ENCODE measurements at places on chromosomes 5 and 9.
A peak's percentile ranks its signal among the peaks of the same experiment; 100 is the strongest.

GRCh38 chr5:88683506-88684135 lies 199.4 kb downstream of the MEF2C start:
- DNase-seq = no peak

DNA sequence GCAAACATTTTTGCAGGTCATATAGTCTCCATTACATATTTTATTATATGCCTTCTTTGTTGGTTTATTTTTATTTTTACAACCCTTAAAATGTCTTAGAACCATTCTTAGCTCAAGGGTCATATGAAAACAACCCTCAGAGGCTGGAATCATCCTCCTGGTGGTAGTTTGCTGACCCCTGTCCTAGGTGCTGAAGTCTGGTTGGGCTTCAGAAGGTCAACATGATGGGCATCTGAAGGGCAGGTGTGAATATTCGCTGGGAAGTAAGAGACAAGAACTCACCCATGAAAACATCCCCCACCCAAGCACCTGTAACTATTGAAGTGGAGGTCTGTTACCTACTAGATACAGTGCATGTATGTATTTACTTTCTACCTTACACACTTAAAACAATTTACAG lies 75.4 kb downstream of the OSMR start:
- DNase-seq = no peak

DNA sequence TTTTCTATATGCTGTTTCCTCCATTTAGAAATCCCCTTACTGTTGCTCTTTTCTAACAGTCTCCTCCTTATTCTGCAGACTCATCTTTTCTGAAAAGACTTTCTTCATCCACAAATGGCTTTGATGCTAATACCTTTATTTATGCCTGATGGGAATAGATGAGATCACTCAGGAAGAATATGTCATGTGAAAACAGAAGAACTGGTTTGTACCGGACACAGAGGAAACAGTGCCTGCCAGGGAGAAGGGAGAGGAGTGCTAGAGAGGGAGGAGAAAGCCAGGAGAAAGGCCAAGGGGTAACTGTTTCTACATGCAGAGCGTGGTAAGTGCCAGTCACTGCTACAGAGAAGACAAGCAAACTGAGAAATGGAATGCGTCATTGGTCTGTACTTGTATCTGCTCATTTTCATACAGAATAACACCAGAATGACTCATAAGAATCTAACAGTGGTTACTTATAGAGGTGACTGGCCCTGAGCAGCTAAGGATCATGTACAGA lies 45.9 kb upstream of the PJA2 start:
- peak; percentile 95 for DNase-seq

GRCh38 chr5:151078490-151079262 lies 2.2 kb downstream of the TNIP1 start:
- no peak for DNase-seq

GRCh38 chr9:81480828-81481604 lies 208.3 kb downstream of the TLE1 start:
- DNase-seq = no peak

DNA sequence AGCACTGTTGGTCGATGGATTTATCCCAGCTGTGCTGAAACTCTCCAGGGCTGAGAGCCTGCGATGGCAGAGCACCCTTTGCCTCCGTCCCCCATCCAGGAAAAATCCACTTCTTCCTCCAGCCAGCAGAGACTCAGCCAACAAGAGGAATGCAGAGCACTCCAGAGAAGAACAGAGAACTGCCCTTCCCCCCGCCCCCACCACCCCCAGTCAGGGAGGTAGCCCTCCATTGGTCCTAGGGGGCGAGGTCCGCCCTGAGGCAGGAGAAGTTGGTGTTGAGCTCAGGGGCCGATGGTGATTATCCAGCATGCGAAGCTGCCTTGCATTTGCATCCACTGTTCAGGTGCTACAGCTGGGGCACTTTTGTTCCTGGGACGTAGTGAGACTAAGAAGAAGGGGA lies 9.0 kb downstream of the TLX3 start:
- no peak for DNase-seq

DNA sequence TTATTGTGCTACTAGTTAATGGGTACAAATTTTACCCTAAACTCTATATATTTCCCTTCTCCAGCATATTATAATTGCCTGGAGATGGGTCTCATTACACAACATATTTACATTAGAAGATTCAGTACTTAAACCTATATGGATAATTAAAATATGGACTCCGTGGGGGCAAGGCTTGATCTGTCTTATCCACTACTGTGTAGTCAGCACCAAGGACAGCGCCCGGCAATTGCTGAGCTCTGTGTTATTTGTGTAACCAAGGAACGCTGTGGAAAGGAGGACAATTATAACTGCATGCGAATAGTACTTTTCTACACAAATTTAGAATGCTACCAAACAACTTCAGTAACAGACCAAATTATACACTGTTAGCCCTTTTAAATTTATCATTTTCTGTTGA lies 77.7 kb downstream of the DNAH5 start:
- peak; percentile 20 for DNase-seq

- DNase-seq = no peak
Observed at GRCh38 chr9:92595930-92596329, 60.1 kb upstream of the ECM2 start.

DNA sequence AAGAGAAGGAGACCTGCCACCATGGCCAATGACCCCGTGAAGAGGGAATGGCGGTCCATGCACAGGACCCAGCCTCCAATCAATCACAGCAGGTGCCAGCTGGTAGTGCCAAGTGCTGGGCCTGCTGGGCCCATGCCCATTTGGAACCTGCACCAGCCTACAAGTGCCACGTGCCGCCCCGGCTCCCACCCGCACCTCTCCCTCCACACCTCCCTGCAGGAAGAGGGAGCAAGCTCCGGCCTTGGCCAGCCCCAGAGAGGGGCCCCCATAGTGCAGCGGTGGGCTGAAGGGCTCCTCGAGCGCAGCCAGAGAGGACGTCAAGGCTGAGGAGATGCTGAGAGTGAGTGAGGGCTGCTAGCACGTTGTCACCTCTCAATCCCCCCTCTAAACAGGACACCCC lies 37.8 kb upstream of the NPR3 start:
- no peak for DNase-seq

GRCh38 chr5:96324708-96325107 lies 108.3 kb downstream of the PCSK1 start:
- DNase-seq = peak; percentile 92

- peak; percentile 32 for DNase-seq
Observed at GRCh38 chr5:38948501-38948900, 102.7 kb downstream of the OSMR start.

DNA sequence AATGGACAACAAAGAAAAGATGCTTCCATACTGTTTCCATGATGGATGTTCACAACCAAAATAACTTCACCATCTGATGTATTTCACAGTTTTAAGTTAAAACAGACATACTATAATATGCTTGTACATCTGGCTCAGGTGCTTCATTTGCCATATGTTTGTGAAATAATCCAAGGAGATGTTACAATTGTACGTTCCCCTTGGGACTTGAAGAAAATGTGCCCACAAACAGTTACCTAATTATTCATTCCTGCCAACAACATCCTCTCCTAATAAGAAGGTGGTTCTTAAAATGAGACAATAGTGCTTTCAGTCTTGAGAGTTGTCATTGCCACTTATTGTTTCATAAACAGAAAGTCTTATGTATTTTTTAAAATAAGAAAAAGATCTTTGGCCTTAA lies 33.1 kb upstream of the SMARCA2 start:
- DNase-seq = no peak

DNA sequence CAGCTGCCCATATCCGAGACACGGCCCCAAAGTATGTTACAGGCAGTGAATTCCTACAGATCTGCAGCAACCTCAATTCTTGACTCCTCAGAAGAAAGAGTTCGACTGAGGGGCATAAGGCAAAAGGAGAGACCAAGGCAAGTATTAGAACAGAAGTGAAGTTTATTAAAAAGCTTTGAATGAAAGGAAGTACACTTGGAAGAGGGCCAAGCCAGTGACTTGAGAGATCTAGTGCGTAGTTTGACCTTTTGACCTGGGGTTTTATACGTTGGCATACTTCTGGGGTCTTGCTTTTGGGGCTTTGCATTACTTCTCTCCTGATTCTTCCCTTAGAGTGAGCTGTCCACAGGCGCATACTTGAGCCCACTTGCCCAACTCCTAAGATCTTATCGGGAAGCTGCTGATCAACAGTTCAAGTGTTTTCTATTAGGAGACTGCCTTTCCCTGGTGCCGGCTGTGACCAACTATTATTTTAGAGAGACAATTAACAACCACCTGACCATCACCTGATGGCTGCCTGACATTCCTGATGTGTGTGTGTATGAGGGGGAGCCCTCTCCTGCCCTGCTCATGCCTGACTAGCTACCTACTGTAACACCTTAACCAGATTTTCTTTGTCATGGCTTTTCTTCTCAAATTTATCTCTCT lies 1.5 kb upstream of the DEPDC1B start:
- DNase-seq = no peak

GRCh38 chr9:121942866-121943382 lies 150.2 kb downstream of the TTLL11 start:
- DNase-seq = no peak

GRCh38 chr5:107477492-107477891 lies 193.2 kb downstream of the EFNA5 start:
- no peak for DNase-seq

DNA sequence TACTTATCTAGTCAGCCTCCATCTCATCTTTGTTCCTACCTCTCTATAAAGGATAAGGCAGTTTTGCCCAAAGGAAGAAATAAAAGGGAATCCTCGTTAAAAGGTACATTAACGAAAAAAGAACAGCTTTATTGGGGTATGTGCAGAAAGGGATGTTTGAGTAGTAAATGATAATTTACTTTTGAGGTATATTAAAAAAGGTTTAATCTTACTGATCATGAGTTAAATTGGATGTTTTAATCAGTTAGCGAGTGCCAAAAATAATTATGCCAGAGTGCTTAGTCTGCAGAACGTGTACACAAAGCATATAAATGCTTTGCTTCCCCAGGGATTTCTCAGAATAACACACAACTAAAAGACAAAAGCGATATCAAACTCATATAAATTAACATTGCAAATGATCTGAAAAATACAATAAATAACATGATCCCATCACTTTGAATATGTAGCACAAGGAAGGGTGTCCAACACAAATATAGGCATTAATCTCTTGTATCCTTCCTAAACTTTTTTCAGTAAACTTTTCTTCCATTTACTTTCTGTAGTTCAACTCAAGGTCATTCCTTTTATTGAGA lies 865.0 kb downstream of the NR2F1-AS1 start:
- no peak for DNase-seq

GRCh38 chr5:119022017-119022745 lies 33.8 kb upstream of the DTWD2 start:
- peak; percentile 42 for DNase-seq

- DNase-seq = peak; percentile 58
Observed at GRCh38 chr5:15003511-15003920, 131.9 kb upstream of the ANKH start.

DNA sequence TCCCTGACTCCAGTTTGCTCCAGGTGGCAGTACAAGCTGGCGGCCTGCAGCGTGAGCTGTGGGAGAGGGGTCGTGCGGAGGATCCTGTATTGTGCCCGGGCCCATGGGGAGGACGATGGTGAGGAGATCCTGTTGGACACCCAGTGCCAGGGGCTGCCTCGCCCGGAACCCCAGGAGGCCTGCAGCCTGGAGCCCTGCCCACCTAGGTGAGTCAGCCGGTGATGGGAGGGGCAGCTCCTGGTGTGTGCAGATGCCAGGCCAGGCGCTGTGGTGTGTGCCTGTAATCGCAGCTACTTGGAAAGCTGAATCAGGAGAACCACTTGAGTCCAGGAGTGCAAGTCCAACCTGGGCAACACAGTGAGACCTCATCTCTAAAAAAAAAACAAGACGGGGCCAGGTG lies 10.0 kb upstream of the CACFD1 start:
- DNase-seq = no peak

GRCh38 chr5:146640285-146640896 lies 124.4 kb upstream of the GPR151 start:
- DNase-seq = no peak

DNA sequence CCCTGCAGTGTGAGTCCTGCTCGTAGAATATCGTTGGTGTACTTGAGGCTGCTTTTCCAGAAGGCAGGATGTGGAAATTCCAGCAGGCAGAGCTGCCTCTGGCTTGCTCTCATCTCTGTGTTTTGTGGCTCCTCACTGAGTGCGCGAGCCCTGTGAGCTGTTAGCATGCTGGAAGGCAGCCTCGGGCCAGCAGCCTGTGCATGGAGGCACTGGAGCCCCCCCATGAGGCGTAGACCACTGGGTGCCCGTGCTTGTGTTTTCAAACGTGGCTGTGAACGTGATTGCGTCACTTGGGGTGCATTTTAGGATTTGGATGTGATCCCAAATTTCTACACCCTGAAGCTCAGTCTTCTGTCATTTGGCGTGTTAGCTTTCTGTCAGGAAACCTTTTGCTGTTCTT lies 3.2 kb downstream of the WDR5 start:
- peak; percentile 50 for DNase-seq

GRCh38 chr9:126550891-126551351 lies 62.8 kb upstream of the LMX1B start:
- DNase-seq = no peak

GRCh38 chr5:42985129-42986037 lies 54.7 kb downstream of the ANXA2R start:
- peak; percentile 85 for DNase-seq

- DNase-seq = peak; percentile 26
Observed at GRCh38 chr5:435961-436640, 6.9 kb upstream of the EXOC3 start.

DNA sequence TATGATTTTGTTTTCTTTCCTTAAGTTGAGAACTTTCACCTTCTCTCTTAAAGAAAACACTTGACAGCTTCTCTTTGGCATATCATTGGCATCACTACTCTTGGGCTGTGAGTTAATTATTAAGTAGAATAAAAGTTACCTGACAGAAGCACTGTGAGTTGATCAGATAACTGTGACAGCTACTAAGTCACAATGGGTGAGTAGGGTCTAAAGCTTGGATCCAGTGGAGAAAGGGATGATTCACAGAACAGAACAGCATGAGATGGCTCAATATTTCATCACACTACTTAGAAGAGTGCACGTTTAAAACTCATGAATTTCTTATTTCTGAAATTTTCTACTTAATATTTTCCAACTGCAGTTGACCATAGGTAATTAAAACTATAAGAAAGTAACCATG lies 268.5 kb upstream of the NMUR2 start:
- no peak for DNase-seq

DNA sequence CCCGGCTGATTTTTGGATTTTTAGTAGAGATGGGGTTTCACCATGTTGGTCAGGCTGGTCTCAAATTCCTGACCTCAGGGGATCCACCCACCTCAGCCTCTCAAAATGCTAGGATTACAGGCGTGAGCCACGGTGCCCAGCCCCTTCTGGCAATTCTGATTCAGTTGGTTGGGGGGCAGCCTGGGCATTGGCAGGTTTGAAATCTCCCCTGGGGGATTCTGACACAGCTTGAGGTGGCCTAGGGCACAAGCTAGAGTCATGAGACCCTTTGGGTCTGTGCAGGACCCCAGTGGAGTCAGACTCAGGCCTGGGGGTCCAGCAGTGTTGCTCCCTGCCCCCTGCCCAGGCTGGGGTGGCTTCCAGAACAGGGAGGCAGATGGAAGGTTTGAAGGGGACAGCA lies 239.8 kb downstream of the PBX3 start:
- no peak for DNase-seq

GRCh38 chr9:76573408-76573807 lies 114.4 kb downstream of the GCNT1 start:
- DNase-seq = no peak

GRCh38 chr5:147190331-147190730 lies 44.5 kb upstream of the STK32A start:
- DNase-seq = peak; percentile 52

- DNase-seq = no peak
Observed at GRCh38 chr5:90193185-90193822, 216.3 kb downstream of the CETN3 start.

All from fibroblast of skin of abdomen (primary cell).